ENCODE measurements at places on chromosomes 5 and 9. TPM values are rescaled to one million over a fixed set of nuclear protein-coding genes. Genes with fewer than 3 reads are reported as not detected.

The C9 gene
- not detected for total RNA-seq

The IFNA16 gene
- not detected for total RNA-seq

DNA sequence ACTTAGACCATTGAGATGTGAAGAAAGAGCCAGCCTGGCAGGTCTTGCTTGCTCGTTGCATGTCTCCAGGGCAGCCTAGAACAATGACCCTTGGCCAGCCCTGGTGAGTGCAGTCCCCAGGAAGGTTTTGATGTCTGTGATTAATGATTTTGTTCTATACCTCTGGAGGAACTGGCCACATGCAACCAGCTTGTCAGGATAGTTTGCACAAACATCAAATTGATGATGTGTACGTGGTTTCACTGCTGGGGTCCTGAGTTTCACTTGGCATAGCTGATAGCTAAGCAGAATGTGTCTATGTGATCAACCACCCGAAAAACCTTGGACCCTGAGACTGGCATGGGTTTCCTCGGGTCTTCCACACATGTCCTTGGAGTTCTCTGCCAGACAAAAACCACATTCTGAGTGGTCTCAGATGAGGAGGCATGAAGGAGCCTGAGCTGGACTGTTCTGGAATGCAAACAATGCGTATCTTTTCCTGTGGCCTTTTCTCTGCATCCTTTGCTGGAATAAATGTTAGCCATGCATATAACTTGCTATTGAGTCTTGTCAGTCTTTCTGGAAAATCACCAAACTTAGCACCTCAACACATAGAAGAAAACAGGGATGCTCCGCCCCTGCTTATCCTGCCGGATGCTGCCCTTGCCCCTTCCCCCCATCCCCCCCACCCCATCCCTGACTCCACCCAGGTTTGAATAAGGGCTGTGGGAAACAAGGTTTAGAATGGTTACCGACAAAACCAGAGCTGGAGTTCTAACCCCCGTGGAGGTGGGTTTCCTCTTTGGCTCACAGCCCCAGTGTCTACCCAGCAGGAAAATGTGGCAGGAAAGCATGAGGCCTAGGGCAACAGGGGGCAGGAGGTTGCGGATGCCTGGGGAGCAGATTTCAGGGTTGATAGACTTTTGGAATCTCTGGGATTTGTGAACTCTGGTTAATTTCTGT lies 50.1 kb upstream of the ANKRD33B start:
- DNase-seq: no peak

GRCh38 chr5:68000805-68001204 lies 214.8 kb upstream of the PIK3R1 start:
- no peak for DNase-seq

The DMXL1 gene
- 24.4 TPM for total RNA-seq
